ENCODE measurements at places on chromosomes 4 and X.

GRCh38 chr4:111066887-111067286 lies 444.0 kb upstream of the PITX2 start:
- no peak for DNase-seq

- DNase-seq: no peak
Measured at GRCh38 chr4:118754890-118755289, 69.7 kb downstream of the METTL14 start.

DNA sequence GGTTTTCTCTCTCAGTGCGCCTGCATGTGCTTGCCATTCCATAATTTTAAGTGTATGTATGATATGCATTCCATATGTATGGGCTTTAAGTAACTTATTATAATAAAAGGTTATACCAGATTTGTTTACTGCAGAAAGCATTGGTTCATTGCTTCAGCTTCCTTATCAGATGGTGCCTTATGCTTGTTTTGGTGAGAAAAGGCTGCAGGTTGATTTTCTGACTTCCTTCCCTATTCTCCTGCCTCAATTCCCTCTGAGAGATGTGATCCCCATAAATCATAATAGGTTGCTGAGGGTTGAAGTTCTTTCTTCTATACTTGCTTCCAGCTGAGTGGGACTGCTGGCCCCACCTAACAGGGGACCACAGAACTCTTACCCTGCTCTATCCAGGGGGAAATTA lies 10.3 kb upstream of the CEP135 start:
- DNase-seq: no peak

DNA sequence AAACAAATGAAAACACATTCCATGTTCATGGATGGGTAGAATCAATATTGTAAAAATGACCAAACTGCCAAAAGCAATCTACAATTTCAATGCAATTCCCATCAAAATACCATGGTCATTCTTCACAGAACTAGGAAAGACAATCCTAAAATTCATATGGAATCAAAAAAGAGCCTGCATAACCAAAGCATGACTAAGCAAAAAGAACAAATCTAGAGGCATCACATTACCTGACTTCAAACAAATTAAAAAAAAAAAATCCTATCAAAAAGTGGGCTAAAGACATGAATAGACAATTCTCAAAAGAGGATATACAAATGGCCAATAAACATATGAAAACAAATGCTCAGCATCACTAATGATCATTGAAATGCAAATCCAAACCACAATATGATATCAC lies 297.5 kb downstream of the NAF1 start:
- DNase-seq: no peak

- no peak for DNase-seq
Measured at GRCh38 chr4:587671-588350, 11.7 kb upstream of the TMEM271 start.

GRCh38 chr4:72006586-72006985 lies 25.2 kb upstream of the NPFFR2 start:
- DNase-seq: no peak

GRCh38 chrX:15336023-15336413 lies 695 bp upstream of the PIGA start:
- DNase-seq: no peak

- no peak for DNase-seq
Measured at GRCh38 chr4:155572106-155572703, 94.4 kb upstream of the GUCY1A1 start.

DNA sequence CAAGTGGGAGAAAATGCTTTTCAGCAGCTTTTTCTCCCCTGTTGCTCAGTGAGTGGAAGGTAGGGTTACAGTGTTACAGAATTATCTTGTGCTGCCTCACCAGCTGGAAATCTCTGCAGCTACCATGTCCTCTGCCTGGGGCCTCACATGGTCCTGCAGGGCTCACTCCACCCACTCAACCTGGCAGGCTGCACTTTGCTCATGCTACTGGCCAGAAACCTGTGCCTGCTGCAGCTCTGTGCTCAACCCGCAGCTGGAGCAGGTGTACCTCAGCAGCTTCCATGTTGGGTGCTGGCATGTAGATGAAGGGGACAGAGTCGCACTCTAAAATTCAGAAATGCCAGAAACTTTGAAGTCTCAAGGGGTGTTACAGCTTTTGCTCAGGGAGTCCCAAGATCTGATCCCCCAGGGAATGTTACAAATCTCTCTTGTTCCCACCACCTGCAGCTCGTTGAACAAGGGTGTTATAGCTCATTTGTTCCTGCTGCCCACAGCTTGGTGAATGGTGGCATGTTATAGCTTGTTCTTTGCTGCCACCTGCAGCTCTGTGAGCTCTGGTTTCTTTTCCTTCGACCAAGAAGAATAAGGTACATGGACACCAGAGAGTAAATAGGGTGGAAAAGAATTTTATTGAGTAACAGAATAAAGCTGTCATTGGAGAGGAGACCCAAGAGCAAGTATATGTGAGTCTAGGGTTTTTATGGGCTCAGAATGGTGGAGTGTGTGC lies 845.8 kb downstream of the TECRL start:
- DNase-seq: no peak

DNA sequence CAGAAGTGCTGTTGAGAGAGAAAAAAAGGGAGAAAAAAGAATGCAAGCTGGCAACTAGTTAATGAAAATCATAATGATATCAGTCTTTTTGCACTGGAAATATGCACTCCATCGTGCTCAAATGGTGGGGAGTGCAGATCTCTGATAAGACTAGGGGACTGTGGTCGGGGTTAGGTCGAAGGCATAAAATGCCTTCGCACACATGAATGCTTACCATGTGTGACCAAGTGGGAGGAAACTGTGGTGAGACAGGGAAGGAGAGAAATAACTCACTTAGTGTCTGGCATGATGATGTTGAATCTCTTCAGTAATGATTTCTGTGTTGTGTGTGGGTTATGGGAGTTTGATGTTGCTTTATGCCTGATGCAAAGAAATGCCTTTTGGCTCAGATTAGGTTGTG lies 358.9 kb downstream of the FBXO8 start:
- DNase-seq: no peak

GRCh38 chrX:38268011-38268410 lies 47.3 kb upstream of the SRPX start:
- DNase-seq: no peak

GRCh38 chr4:24849756-24850155 lies 54.4 kb downstream of the SOD3 start:
- DNase-seq: no peak

DNA sequence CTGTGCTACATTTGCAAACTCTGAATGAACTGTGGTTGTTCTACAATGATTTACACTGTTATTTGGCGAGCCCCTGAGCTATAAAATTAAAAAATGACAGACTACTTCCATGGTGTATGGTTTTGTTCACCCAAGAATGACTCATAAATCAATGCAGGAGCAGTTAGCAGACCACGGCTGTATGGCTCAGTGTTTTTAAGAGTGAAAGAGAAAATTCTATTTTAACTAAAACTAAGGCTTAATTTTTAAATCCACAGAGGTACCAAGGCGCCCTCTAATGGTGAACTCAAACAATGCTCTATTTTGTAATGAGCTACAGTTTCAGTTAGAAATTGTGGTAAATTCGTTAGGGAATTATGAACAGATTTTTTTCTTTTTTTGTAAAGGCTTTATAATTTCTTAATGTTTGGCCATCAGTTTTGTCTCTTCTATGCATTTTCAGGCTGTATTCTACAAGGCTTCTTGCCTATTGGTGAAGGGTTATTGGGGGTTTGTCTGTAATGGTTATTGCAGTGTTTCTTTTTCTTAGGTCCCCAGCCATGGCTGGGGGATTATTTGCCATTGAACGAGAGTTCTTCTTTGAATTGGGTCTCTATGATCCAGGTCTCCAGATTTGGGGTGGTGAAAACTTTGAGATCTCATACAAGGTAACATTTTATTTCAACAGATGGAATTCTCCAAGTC lies 32.5 kb downstream of the HMGB2 start:
- DNase-seq: peak; percentile 20

DNA sequence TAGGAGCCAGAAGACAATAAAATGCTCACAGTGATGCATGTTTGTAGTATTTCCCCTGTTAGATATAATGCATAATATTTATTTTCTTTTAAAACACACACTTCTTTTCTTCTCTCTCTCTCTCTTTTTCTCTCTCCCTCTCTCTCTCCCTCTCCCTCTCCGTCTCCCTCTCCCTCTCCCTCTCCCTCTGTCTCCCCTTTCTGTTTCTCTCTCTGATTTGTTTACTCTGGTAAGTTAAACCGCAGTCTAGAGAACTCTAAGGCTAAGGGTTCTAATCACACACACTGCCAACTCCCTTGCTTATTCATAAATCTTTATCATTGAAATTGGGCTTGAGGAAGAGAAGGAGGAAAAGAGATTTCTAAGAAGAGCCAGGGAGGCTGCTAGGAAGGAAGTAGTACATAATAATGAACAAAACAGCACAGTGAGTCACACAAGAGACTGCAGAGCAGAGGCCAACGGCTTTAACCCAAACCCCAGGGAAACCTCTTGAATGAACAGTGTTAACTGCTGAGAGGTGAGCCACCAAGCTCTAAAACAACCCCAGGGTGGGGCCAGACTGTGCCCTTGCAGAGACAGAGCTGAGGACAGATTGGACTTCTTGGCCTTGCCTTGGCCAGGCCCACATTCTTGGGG lies 9.1 kb upstream of the PHOX2B start:
- no peak for DNase-seq

DNA sequence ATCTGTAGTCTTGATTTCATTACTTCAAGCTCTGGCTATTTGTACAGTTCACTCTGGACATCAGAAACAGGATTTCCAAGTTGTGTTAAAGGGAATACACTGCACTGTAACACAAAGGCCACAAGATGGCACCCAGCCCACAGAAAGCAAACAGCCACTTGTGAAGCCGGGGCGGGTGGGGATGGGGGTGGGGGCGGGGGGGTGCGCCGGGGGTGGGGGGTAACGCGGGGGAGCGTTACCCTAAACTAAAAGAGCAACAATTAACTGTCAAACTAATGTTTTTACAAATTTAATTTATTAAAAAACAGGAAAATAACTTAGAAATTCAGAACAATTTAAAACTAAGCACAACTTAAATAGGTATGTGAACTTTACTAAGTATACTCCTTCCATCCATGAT lies 27.3 kb downstream of the PRDX4 start:
- no peak for DNase-seq

- no peak for DNase-seq
Measured at GRCh38 chr4:176760471-176760870, 32.3 kb downstream of the VEGFC start.

- no peak for DNase-seq
Measured at GRCh38 chrX:117808426-117808825, 308.2 kb downstream of the KLHL13 start.

GRCh38 chr4:85508654-85509053 lies 33.7 kb downstream of the ARHGAP24 start:
- DNase-seq: no peak

GRCh38 chr4:108536577-108536976 lies 83.8 kb upstream of the RPL34 start:
- no peak for DNase-seq

DNA sequence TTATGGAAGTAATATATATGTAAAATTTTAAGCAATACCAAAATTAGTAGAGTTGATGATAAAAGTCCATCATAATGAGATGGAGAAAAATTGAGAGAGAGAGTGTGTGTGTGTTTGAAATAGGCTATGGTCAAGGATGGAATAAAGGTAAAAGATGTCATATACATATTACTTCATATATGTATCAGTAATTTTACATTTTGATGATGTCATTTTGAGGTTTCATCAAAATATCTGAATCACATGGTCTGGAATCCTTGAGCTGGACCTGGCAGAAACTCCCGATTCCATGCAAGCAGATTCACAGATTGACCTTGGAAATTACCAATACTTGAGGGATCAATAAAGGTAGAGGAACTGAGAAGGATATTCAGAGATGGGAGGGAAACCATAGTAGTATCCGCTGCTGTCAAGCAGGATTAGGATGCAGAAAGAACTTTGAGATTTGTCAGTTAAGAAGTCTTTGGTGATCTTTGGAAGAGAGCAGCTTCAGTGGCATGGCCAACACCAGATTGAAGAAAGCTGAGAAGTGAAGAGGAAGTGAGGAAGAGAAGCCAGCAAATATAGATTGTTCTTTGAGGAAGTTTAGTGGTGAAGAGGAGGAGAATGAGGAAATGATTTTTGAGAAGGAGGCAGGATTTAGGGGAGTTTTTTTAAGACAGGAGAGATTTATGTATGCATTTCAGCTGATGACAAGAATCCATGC lies 21.5 kb downstream of the DNAAF6 start:
- no peak for DNase-seq

DNA sequence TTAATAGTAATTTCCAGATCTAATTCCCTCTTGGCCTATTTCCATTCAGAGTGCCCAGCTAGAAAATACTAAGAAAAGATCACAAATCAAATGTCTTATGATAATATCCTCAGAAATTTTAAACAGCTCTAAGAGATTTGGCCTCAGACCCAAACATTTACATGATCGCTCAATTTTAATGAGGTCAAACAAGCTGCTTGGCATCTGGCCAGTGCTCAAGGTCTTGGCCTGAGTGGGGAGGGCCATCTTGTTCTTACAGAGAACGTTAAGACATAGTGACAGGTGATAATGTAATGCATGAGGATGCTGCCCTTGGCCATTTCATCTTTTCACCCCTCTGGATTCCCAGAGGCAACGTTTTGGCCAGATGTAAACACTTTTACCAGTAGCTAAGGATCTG lies 159.2 kb upstream of the SLC7A11 start:
- DNase-seq: no peak

DNA sequence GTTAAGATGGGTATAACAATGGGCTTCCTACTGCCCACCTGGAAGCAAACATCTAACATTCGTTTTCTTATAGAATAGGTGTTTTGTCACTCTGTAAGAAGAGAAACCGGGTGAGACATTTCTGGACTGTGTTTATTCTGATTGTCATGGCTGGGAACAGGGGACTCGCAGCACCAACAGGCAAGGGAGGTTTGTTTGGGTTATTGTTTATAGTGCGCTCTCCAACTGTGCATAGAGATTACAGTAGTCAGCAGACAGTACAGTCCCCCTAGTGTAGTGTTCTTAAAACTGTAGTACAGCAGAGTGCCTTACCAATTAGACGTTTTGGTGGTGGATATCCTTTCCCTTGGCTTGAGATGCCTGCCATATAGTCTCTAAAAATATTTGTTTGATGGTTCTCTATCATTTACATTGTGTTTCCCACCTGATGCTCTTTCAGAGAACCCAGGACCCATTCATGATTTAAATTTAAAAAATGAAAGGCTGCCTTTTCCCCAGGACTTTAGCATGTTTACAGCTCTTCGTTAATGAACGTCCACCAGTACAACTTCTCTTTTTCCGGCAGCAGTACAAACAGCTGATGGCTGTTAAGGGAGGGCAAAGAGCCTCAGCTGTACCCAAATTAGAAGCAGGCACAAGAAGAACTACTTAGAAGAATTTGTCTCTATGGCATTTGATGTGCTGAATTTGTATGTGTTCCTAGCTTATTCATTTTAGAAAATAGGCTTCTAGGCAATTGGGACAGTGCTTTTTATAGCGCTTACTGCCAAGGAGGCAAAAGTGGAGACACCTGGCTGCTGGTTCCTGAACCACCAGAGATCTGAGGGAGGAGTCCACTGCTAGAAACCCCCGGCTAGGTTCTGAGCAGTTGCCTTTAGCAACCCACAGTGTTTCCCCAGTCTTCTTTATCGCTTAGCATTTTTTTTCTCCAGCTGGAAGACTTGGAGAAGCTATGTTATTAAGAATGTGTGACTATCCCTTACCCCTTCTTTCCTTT lies 1.0 kb upstream of the RNF150 start:
- DNase-seq: no peak

All from NCI-H1694 (cell line).